ENCODE measurements at places on chromosomes 3 and 15.

GRCh38 chr15:35618260-35619188 lies 72.6 kb upstream of the DPH6 start:
- DNase-seq = no peak

DNA sequence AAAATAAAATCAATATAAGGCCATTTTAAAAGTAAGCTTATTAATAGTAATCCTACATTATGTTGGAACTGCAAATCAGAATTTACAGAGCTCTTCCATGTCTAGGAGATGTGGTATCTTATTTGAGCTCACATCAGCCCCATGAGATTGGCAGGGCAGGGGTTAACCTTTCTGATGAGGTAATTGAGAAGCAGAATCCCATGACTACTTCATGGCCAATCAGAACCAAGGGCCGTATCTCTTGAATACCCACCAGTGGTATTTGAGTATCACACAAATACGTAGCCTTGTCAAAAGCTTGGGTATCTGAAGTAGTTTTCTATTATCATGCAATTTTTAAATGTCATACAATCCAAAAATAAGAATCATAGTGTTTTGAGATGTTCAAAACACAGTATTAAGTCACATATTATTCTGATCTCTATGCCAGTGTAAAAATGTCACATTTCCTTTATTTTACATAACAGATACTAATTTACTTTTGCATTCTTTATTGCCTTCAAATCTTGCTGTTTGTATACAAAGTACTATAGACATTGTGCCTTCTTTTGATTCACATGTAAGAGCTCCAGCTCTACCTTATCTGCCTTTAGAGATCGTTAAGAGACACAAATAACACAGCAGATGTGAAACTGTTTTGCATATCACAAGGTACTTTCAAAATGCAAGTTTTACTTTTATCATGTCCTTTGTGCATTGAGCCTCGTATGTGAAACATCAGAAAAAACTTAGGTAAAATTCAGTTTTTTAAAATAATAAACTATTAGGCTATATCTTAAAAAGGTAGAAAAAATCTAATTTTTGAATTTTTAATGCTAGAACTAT lies 251.7 kb upstream of the GOLGA6L4 start:
- no peak for DNase-seq

GRCh38 chr3:72151465-72152238 lies 366.7 kb upstream of the PROK2 start:
- no peak for DNase-seq

DNA sequence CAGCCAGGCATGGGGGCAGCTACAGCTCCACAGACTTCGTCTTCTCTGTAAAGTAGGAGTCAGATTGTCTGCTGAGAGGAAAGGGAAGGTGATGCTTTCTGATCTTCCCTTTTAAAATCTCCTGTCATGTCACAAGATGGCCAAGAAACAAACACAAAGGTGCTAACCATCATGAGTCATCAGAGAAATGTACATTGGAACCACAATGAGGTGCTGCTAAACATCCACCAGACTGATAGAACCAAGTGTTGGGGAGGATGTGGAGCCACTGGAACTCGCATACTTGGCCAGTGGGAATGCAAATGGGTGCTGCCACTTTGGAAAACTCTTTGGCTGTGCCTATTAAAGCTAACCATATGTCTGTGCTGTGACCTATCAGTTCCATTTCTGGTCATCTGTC lies 268.8 kb downstream of the SLCO3A1 start:
- DNase-seq = no peak

DNA sequence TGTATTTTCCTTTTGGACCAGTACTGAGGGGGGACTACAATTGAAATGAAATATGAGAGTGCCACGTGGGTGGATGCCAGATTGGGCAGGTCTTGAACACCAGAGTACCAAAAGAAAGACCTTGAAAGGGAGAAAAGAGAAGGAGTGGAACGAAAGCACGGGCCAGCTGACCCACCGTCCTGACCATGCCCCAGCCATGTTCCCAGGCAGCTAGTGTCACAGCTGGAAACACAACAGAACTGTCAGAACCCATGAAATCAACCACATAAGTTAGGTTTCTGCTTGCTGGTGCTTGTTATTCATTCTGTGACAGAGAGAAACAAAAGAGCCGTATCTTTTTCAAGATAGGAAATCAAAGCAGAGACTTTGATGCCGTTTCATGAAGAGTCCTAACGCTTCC lies 268.8 kb downstream of the MEX3B start:
- DNase-seq = no peak

DNA sequence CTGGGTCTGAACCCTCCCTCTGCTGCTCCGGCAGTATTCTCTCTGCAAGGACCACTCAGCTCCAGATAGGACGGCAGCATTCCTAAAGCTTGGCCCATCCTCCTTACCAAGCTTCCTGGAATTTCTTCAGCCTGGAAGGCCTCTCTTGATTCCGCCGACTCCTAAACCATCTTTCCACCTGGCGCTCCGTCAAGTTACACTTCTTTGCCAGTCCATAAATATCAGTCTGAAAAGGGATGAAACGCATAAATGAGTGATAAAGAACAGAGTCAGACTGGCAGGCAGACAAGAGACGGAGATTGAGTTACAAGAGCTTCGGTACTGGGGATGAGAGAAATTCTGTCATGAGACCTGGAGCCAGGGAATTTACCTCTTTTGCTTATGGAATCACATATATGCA lies 44.3 kb downstream of the CERS3 start:
- DNase-seq = no peak

DNA sequence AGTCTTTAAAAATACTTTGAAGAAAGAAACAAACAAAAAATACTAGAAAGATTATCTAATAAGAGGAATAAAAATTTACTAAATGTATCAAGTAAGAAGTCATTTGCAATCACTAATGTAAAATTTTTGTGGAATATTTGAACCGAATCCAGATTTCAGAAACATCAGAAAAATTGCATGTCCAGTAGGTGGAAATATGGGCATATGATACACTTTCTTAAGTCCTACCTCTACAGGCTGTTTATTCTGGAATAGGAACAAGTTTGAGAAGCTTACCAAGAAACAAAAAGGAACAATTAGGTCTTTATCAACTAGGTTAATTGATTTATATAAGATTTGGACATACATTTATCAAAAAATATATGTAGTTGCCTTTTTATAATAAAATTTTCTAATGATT lies 292.9 kb upstream of the ROBO1 start:
- DNase-seq = no peak

DNA sequence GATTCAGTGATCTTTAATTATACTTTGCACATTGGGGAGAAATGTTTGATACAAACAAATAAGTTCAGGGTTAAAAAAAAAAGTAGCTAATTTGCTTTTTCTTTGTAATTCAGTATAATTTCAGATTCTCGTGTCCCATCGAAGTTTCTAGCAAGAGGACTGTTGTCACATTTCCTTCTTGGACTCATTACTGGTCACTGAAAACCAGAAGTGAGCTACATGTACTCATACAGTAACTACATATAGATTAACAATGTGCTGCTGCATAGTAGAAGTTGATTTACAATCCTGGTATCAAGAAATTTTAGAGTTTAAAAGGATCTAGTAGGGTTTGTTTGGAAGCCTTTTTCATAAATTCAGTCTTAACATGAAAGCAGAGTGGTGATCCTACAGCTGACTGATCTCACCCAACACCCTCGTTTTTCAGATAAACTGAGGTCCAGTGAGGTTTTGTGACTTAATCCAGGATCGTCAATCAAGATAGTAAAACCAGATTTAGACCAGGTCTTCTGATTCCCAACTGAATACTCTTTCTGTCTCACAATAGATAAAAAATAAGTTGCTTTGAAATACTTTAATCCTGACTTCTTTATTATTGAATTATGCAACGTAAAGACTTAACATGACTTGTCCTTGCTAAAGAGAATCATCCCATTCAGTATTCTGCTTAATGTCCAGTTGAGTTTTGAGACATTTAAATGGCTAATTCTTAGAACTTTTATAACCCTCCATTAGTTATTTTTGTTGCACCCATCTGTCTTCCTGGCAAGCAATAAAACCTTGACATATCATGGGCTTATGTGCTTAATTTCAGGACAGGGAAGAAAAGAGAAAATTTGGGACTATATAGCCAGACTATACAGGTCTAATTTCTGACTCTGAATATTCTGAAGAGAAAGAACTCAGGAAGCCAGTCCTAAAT lies 2.8 kb downstream of the SEC62 start:
- DNase-seq = no peak

GRCh38 chr3:197420115-197420514 lies 121.7 kb upstream of the DLG1 start:
- no peak for DNase-seq

DNA sequence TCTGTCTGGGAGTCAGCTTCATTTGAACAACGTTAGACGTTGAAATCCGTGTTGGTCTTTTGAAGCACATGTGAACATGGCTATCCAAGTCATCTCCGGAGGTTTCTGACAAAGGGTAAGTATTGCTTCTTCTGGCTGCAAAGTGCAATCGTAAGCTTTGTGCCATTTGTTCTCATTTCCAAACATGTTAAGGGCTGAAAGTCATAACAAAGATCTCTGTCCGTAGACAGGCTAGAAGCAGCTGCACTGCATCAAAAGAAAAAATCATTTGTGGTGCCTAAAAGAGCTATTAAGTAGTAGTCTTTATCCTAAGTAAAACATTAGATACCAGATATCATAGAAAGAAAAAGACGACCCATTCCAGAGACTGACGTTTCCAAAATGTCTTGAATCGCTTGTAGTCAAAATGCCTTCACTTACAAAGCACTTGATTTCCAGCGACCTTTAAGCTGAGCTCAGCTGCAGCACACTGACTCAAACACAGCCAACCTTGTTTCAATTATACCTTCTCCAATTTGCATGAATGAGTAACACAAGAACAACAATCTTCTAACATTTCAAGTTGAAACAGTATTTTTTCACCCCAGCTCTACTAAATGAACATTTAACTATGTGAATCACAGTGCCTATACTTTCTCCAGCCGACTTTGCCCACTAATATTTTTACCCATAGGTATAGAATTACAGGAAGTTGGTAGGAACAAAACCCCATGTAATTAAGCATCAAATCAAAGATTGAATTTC lies 76.6 kb downstream of the NEDD4 start:
- DNase-seq = no peak

- no peak for DNase-seq
Observed at GRCh38 chr3:108092501-108092900, 1.7 kb upstream of the CD47 start.

- DNase-seq = peak; percentile 2
Observed at GRCh38 chr3:107574650-107575049, 51.9 kb downstream of the BBX start.

DNA sequence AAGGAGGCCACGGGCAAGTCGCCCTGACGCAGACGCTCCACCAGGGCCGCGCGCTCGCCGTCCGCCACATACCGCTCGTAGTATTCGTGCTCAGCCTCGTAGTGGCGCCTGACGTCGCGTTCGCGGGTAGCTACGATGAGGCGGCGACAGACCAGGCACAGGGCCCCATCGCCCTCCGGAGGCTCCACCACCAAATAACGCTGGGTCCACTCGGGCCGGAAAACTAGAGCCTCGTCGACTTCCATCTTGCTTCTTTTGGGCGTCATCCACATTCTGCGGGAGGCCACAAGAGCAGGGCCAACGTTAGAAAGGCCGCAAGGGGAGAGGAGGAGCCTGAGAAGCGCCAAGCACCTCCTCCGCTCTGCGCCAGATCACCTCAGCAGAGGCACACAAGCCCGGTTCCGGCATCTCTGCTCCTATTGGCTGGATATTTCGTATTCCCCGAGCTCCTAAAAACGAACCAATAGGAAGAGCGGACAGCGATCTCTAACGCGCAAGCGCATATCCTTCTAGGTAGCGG lies at the start of gene EPM2AIP1:
Gene EPM2AIP1, minus strand, starts transcription at position 326 of the 520 bp plus-strand sequence. Its CDS starts 54 bp downstream, at position 272.
- no peak for DNase-seq

DNA sequence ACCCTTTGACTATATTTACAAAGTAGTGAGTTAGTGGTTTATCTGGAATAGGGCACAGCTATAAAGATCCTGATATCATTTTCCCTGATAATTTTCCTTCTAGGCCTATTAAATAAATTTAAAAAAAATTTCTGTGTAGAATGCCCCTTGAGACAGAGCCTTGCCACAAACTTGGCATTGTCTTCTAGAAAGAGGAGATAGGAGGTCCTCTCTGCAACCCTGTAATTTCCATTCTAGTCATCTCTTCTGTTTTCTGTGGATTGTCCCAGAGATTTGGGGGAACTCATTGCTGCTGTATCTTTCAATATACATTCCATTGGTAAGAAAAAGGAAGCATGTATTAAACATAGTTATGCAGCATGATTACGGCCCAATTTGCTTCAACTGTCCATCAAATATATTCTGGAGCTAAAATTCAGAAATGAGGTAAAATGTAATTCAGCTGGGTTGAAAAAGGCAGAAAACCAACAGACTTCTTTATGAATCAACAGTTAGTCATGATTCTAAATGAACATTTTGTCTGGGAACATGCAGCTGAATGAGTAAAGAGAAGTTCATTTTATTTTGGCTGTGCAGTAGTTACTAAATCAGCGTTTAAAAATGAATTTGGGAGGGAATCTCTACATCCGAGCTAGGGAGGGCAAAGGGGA lies 401.1 kb downstream of the NAALADL2 start:
- DNase-seq = no peak

DNA sequence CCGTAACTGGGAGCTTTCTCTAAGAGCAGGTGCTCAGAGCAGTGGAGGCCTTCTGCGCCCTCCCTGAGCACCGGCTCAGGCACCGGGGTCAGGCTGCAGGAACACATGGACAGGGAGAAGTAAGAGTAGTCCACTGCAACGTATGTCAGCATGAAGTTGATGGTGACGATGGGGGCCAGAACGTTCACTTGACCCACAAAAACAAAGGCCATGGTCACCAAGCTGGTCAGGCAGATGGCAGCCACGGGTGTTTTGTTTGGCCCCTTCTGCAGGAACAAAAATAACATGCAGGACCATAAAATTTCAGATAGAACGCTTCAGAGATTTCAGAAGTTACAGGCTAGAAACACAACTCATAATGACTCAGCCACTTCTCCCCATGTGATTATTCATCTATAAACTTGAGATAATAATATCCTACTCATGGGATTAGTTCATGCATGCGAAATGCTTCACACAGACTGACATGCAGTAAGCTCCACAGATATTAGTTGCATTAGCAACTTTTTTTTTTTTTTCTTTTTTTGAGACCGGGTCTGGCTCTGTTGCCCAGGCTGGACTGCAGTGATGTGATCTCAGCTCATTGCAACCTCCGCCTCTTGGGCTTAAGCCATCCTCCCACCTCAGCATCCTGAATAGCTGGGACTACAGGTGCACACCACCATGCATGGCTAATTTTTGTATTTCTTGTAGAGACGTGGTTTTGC lies 52.2 kb upstream of the HEG1 start:
- DNase-seq = no peak

GRCh38 chr3:21294768-21295167 lies 456.2 kb downstream of the ZNF385D start:
- DNase-seq = no peak

GRCh38 chr3:76097589-76097969 lies 312.2 kb upstream of the ZNF717 start:
- DNase-seq = no peak

DNA sequence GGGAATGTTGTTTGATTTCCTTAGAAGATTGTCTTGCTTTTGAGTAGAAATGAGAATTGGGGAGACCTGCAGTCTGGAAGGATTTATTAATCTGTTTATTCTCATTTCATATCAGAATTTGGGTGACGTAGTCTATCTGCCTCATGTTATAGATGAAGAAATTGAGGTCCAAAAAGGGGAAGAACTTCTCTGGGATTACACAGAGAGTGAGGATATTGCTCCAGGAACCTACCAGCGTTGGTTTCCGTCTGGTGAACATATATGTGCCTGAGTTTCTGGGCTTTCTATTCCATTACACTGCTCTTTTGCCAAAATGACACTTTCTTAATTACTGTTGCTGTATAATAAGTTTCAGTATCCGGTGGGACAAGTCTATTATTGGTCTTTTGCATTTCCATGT lies 51.8 kb downstream of the CTDSPL start:
- no peak for DNase-seq

GRCh38 chr3:99620976-99621375 lies 17.4 kb upstream of the COL8A1 start:
- DNase-seq = no peak

All from bone marrow (tissue), 2 donors.